Endodermal cell (in vitro differentiated cells): ENCODE measurements at places on chromosomes 2 and 18. TPM values are rescaled to one million over a fixed set of nuclear protein-coding genes. Genes with fewer than 3 reads are reported as not detected.

- H3K27me3 ChIP-seq = no peaks in the 10 kb centered on the region
- H3K27ac ChIP-seq = no peak overlapping the region
- no peaks in the 10 kb centered on the region for H3K4me1 ChIP-seq
- DNase-seq = no peak
- H3K36me3 ChIP-seq = no peaks in the 10 kb centered on the region
These were observed 480.4 kb upstream of the TRIB2 start for GRCh38 chr2:12236136-12236844.

DNA sequence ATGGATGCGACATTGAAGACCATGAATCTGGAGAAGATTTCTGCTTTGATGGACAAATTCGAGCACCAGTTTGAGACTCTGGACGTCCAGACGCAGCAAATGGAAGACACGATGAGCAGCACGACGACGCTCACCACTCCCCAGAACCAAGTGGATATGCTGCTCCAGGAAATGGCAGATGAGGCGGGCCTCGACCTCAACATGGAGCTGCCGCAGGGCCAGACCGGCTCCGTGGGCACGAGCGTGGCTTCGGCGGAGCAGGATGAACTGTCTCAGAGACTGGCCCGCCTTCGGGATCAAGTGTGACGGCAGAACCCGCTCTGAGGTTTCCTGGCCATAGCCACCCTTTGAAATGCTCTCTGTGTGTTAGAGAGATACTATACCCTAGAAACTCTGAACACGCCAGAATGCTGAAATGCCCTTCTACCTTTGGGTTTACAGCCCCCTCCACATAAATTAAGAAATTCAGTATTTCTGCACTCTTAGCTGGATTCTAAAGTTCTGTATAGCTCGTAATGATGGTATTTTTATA lies 659 bp downstream of the CHMP1B start:
- no peaks in the 10 kb centered on the region for H3K36me3 ChIP-seq
- peak; percentile 64 for DNase-seq
- peaks cover 6% of the 10 kb centered on the region for H3K4me1 ChIP-seq
- H3K27me3 ChIP-seq = no peaks in the 10 kb centered on the region

GRCh38 chr18:76914796-76915195 lies 92.4 kb downstream of the ZNF236 start:
- no peaks in the 10 kb centered on the region for H3K4me1 ChIP-seq
- no peaks in the 10 kb centered on the region for H3K27me3 ChIP-seq
- no peak overlapping the region for H3K27ac ChIP-seq
- DNase-seq = no peak

- no peaks in the 10 kb centered on the region for H3K36me3 ChIP-seq
- no peak overlapping the region for H3K27ac ChIP-seq
- H3K27me3 ChIP-seq = no peaks in the 10 kb centered on the region
- H3K4me3 ChIP-seq = no peak overlapping the region
- no peak for DNase-seq
These were observed 344.9 kb downstream of the DCDC2C start for GRCh38 chr2:4047961-4048891.

DNA sequence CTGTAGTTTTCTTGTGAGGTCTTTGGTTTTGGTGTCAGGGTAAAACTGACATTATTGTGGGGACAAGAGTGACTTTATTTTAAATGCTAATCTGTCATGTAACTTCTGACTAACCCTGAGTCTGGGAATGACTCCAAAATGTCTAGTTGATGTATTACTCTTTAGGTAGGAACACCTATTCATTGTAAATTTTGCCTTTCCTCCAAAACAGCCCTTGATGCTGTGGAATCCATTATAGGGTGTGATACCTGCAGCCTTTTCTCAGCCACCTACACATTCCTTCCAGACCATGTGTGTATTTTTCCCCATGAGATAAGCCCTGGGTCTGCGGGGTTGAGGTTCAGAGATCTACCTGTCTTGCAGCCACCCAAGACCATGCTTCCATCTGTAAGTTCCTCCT lies 4.1 kb upstream of the PRR30 start:
- H3K4me3 ChIP-seq = no peak overlapping the region
- H3K27ac ChIP-seq = no peak overlapping the region
- no peaks in the 10 kb centered on the region for H3K36me3 ChIP-seq
- H3K27me3 ChIP-seq = peaks cover 6% of the 10 kb centered on the region
- no peaks in the 10 kb centered on the region for H3K4me1 ChIP-seq

- H3K4me1 ChIP-seq = peaks cover 3% of the 10 kb centered on the region
- no peak overlapping the region for H3K4me3 ChIP-seq
- H3K27ac ChIP-seq = no peak overlapping the region
These were observed 31.5 kb downstream of the DOCK10 start for GRCh38 chr2:225010804-225011203.

DNA sequence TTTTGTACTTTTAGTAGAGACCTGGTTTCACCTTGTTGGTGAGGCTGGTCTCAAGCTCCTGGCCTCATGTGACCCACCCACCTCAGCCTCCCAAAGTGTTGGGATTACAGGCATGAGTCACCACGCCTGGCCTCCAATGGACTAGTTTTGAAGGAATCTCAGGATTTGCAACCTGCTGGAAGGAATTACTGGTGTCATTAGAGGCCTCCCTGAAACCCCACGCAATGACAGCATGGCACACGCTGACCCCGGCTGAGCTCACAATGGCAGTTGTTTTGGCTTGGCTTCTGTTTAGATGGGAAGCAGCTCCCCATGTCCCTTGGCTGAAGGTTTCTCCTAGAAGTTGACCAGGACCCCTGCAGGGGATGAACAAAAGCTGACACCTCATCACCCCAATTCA lies 23.1 kb upstream of the COPS8 start:
- no peak overlapping the region for H3K4me3 ChIP-seq
- H3K27me3 ChIP-seq = peaks cover 65% of the 10 kb centered on the region
- DNase-seq = peak; percentile 81
- H3K4me1 ChIP-seq = peaks cover 2% of the 10 kb centered on the region

GRCh38 chr2:119253114-119253702 lies 29.6 kb downstream of the STEAP3 start:
- peaks cover 4% of the 10 kb centered on the region for H3K4me1 ChIP-seq
- no peak overlapping the region for H3K27ac ChIP-seq
- H3K4me3 ChIP-seq = no peak overlapping the region
- H3K27me3 ChIP-seq = no peaks in the 10 kb centered on the region

XRCC5 gene
- total RNA-seq = 492 and 493 TPM in 2 replicates

IL36RN gene
- not detected in 3 replicates for total RNA-seq
